ENCODE measurements at places on chromosomes 7 and 10.
A peak's percentile ranks its signal among the peaks of the same experiment; 100 is the strongest.

GRCh38 chr10:13337827-13338196 is 10.3 kb downstream of the SEPHS1 start:
- no peak for DNase-seq

DNA sequence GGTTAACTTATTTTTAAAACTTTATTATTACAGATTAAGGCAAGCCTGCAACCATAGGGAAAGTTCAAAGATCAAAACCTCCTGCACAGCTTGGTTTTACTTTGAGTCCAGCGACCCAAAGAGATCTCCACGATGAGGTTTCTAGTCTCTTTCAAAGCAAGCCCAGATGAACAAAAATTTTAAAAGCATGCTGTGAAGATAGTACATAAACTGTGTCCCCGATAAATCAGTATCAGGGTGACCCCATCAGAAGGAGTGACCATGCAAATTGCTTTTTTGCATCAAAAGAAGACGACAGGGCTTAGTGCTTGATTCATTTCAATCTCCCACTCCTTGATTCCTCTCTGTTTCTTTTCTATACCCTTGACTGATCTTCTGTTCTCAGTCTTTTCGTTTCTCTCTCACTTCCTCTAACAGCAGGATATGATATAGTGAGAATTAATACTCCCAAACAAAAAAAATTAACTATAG is 16.0 kb upstream of the DNTT start:
- no peak for DNase-seq

GRCh38 chr7:11077816-11078215 is 104.1 kb downstream of the PHF14 start:
- DNase-seq = no peak

DNA sequence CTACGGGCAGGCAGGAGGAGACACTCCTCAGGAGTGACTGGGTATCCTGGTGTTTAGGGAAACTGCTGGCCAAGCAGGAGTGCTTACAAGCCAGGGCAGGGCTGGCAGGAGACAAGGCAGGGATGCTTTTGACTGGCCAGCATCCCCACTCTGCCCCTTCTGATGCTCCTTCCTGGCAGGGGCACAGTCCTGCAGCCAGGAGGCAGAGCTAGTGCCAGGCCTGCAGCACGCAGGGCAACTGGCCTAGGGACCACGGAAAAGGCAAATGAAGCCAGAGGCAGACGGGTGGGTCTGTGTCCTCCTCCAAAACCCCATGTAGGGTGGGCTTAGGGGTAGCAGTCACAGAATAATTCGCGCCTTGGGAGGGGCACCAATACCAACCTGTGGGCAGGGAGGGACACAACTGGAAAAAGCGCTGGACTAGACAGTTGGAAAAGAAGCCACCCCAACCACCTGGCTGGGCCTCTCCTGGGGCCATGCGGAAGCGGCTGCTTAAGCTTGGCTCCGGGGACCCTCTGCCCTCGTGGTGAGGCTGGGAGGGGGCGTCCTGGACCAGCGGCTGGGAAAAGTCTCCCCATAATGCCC is 4.8 kb downstream of the IMPDH1 start:
- peak; percentile 74 for DNase-seq

- DNase-seq = no peak
These were observed 32.7 kb downstream of the SIRT1 start for GRCh38 chr10:67917169-67917568.

- no peak for DNase-seq
These were observed 41.4 kb downstream of the COL1A2 start for GRCh38 chr7:94436018-94436604.

DNA sequence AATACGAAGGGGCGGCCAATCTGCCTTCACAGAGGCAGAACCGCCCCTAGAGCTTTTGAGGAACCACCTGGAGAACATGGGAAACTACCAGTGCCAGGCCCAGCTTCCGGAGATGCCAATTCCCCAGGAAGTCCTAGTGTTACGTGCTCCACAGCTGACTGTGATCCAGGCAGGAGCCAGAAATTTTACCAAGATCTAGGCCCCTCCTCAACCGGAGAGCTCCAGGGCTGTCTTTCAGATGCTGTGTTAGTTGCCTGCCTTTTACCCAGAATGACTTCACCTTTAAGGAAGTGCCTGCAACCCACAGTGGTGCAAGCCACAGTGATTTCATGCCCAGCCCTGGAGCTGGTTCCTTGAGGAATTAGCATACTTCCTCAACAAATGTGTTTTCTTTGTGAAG is 62.9 kb downstream of the ELMO1 start:
- DNase-seq = no peak
